ENCODE measurements at places on chromosomes 5 and 9. TPM values are rescaled to one million over a fixed set of nuclear protein-coding genes. Genes with fewer than 3 reads are reported as not detected.

STKLD1 gene
- 4.6 TPM for polyA plus RNA-seq

DNA sequence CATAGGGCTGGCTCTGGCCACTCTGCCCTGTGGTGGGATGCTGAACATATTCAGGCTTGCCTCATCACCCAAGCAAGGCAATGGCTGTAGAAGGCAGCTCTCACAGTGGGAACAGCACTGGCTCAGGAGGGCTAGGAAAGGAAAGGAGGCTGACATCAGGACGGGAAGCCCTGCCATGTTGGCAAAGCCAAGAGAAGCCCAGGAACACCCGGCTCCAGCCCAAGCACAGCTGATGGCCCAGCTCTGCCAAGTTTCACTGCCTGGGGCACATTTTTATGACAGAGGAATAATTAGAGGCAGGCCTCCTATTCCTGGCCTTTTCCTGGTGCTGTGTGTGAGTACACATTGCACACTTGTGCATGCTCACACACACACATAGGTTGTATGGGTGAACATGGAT is 163.6 kb upstream of the SMIM23 start:
- no peak for DNase-seq

GRCh38 chr5:36270175-36270574 is 28.4 kb upstream of the NADK2 start:
- no peak for DNase-seq

- DNase-seq: no peak
These were observed 1.8 kb downstream of the SLC25A51 start for GRCh38 chr9:37902131-37902530.

All from right renal pelvis (tissue), 4 donors.